T-helper 9 cell (primary cell): ENCODE measurements at places on chromosomes 7 and 10.

DNA sequence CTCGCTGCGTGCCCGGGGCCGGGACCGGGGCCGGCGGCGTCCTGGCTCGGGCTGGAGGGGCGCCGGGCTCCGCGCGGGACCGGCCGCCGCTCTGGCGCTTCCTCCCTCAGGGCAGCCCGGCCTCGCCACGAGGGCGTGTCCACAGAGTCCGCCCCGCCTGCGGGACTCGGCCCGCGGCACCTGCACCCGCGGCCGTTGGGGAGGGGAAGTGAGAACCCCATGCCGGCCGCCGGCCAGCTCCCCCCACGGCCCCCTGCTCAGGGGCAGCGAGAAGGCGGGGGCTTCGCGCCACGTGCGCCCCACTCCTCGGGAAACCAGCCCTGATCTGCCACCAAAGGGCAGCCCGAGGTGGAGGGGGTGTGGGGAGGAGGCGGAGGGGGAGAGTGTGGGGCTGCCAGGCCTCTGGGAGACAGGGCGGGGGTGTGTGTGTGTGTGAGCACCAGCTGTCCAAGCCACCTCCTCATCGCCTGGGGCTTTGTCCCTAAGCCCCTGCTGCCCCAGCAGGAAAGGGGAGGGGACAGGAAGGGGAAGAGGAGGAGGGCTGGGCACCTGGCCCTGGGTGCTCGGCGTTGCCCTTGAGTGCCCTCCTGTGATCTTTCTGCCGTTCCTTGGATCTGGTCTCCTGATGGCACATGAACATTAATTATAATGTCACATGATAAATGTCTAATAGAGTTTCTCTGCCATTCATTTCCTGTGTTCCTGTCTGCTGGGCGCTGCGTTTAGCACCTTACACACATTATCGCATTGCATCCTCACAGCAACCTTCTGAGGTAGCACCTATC is at the start of gene PIK3AP1:
Gene PIK3AP1, minus strand, starts transcription at position 93 of the 785 bp plus-strand sequence. CDS start 120 bp downstream, outside the sequence.
- DNase-seq: peak; percentile 12

GRCh38 chr7:23298141-23298881 is 828 bp upstream of the MALSU1 start:
- no peak for DNase-seq

DNA sequence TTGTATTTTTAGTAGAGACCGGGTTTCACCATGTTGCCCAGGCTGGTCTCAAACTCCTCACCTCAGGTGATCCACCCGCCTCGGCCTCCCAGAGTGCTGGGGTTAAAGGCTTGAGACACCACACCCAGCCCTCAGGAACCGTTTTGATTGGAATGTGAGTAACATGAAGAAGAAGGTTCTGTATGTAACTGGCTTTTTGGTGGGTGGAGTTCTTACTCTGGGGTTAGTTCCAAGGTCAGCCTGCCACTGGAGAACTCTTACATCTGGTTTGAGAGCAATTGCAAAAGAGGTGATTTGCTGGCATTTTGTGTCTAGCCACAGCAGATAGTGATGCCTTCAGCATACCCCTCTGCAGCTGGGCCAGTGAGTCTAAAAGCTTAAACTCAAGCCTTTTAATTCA is 457.8 kb upstream of the VSTM2A start:
- DNase-seq: no peak

DNA sequence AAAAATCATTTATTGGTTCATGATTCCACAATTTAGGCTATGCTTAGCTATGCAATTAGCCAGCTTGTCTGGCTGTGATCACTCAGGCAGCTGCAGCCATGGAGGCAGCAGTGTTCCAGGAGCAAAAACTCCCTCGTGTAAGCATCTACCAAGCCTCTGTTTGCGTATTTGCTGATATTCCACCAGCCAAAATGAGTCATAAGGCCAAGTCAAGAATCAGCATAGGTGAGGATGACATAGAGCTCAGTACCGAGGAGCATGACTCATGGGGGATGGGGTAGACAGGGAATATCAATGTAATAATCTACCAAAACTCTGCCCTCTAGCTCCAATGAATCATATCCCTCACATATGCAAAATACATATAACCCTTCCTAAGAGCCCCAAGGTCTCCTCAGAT is 63.3 kb downstream of the IMMP2L start:
- no peak for DNase-seq

DNA sequence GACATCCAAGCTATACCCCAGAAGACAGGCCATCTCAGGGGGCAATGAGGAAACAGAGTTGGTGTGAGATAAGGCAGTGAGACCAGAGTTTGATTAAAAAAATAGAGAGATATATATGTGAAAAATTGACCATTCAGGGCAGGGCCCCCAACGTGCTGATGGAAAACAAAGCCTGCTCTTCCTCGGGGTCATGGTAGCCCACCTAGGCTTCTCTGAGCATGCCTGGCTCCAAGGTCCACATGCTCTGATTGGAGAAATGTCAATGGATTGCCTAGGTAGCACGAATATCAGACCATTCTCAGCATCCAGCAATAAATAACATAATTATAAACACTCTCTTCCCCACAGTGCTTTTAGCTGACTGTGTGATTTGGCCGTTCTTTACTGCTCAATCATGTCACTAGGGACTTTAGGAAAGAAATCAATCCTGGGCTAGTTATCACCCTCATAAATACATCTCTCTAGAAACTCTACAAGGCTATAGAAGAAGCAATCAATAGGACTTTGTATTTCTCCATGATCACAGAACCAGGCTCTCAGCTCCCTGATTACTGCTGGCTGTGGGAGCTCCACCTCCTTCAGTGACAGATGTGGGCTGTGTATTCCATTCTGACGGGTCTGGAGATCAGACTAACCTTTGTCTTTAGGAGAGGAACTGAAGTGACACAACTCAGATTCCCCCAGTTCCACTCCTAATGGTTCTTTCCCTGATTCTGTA is 766.4 kb downstream of the GRID1 start:
- no peak for DNase-seq
